Neural progenitor cell (in vitro differentiated cells): ENCODE measurements at places on chromosomes 16 and 17.
A peak's percentile ranks its signal among the peaks of the same experiment; 100 is the strongest.

DNA sequence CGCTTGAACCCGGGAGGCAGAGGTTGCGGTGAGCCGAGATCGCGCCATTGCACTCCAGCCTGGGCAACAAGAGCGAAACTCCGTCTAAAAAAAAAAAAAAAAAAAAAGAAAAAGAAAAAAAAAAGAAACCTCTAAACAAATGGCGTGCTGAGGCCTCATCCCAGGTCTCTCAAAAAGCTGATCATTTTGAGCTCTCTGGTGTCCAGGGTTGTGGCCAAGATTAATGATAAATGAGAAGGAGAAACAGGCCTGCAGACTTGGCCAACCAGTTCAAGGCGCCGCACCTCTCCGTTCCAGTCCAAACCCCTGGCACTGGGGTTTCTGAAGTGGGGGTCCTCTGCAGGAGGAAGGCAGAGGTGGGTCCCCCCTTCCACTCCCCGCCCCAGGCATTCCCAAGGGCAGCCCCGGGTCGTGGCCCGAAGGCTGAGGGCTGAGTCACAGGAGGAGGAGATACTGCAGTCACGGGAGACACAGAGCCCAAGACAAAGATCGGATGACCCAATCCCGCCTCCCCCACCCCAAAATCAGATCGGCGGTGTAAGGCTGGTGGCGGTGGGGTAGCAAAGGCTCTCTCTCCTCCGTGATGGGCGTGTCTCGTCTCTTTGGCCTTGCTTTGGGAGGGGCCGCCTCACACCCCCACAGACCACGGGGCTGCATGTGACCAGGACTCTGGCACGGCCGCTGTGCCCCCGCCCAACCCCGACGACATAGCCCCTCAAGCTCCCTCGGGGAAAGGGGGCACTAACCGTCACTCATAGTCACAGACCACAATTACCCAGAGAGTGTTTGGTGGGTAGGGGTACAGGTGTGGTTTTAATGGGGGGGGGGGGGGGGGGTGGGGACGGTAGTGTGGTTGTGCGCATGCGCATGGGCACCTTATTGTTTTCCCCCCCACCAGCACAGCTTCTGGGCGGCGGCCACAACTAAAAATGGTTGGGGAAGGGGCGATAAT is 1.1 kb downstream of the VAT1 start:
- DNase-seq = peak; percentile 64

DNA sequence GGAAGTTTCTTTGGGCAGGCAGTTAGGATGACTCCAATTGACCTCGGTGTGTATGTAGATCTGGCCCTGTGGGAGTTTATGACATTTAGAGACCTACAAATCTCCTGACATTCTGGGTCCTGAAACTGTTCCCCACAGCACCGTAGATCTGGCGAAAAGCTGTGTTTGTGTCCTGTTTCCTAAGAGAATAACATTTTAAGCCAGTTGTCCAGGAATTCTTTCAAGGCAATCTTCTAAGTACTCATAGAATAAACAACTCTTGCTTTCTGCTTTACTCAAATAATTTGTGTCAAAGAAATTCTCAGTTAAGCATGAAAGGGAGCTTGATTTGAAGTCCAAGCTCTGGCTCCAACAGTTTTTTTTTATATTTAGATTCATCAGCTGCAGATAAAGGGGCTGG is 78.5 kb upstream of the ELAC2 start:
- no peak for DNase-seq

- no peak for DNase-seq
Observed at GRCh38 chr17:68792042-68792685, 163.0 kb downstream of the ABCA8 start.

DNA sequence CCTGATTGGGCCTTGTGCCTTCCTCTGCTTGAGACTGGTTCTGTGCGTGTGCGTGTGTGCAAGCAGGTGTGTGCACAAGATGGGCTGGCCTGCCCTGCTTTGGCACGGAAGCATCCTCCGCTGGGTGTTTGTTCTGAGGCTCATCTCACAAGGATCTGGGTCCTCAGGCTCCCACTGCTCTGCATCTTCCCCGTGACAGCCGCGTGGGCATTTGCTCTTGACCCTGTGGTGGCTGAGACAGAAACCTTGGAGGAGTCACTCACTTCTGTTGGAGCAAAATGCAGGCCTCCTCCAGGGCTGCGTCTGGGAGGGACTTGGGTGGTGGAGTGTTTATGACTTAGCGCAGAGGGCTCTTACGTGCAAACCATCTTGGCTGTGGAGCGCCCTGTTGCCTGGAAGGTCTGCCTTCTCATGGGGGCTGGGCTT is 119.2 kb downstream of the RPTOR start:
- DNase-seq = no peak

GRCh38 chr16:23679986-23680336 is 1.3 kb downstream of the PLK1 start:
- no peak for DNase-seq

GRCh38 chr16:19912455-19913339 is 28.0 kb upstream of the GPRC5B start:
- DNase-seq = no peak

- DNase-seq = peak; percentile 75
Observed at GRCh38 chr17:1183171-1183873, 3.5 kb upstream of the ABR start.

- DNase-seq = peak; percentile 15
Observed at GRCh38 chr17:75344666-75345065, 55.4 kb upstream of the SLC25A19 start.

- peak; percentile 35 for DNase-seq
Observed at GRCh38 chr17:48745381-48746275, 17.1 kb upstream of the HOXB13 start.

DNA sequence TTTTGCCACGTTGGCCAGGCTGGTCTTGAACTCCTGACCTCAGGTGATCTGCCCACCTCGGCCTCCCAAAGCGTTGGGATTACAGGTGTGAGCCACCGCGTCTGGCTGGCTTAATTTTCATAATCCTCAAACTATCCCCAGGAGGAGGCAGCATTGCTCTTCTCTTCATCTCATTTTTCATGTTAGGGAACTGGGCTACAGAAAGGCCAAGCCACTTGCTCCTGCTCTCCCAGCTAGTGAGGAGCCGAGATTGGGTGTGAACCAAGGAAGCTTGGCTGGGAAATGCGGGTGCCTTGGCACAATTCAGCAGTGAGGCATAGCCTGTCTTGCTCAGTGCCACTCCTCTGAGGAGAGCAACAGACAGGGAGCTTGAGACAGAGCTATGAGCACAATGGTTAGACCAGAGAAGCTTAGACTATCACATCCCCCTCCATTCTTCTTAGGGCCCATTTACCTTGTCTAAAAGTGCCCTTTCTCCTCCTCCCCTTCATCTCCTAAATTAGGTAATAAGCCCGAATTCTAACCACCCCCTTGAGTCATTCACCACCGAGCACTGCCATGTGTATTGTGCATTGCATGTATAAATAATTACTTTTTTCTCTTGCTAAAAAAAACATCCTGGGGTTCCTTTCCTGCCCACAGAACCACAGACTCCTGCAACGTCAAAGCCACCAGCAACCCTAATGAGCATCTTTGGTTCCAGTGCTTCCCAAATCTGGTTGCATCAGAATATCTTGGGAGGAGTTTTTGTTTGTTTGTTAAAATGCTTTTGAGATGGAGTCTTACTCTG is 20.0 kb upstream of the KIF19 start:
- DNase-seq = peak; percentile 31

GRCh38 chr17:29977836-29978235 is 36.4 kb downstream of the EFCAB5 start:
- no peak for DNase-seq

DNA sequence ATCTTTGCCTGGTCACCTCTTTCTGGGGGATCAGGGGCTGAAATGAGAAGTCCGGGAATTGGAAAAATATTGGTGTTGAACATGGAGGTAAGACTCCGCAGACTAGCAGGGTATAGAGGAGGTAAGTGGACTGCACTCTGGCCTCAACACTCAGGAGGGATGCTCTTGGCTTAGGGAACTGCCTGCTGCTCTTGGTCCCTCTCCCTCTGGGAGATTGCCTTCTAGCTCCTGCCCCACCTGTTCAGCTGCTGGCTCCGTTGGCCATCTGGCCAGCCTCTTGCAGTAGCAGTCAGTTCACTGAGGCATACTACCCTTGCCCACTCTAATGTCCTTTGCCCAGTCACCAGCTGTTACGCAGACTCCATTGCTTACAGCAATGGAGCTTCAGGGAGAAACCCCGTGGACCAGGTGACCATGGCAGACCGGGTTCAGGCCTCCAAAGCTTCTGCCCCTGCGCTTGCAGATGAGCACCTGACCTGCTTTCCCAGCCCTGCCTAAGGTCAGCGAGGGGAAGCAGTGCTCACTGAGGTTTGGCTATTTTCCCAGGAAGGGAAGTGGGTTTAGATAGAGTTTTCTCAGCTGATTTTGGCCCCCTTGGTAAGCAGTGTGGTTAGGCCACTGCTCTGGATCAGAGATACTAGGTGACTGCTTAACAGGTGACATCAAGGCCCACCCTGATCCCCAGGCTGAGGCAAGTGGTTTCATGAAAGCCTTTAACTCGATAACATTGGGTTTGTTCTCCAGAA is 11.9 kb downstream of the CDK5RAP3 start:
- no peak for DNase-seq

DNA sequence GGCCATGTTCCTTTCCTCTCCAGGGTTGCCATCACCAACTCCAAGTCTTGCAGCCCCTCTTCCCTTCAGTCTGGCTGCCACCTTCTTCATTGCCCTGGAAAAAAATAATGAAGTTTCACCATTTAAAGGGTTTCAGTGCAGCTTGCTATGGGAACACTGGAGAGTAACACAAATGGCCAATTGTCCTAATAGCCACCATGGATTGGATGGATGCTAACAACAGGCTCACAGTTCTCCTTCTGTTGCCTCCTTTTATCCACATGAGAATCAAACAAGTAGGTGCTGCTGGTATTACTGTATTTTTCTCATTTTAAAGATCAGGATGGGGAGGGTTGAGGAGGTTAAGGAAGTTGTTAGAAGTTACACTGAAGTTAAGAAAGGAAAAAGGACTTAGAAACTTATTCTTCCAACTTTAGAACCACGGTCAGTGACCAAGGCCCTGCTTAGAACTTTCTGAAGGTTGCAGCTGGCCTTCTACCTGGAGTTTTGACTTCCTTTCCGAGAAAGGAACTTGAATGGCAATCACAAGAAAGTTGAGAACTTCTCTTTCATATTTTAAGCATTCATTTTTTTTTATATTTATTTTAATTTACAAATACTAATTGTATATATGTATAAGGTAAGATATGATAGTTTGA is 198.0 kb upstream of the MAF start:
- no peak for DNase-seq

DNA sequence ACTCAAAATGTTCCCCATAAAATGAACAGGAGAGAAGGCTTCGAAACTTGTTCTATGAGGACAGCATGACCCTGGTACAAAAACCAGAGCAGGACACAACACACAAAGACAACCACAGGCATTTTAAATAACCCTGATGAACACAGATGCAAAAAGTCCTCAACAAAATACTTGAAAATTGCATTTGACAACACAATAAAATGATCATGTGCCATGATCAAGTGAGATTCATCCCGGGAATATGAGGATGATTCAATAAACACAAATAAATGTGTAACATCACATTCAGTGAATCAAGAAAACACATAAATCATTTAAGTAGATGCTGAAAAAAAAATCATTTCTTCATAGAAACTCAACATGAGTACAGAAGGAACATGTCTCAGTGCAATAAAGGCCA is 208.4 kb upstream of the WSB1 start:
- no peak for DNase-seq

DNA sequence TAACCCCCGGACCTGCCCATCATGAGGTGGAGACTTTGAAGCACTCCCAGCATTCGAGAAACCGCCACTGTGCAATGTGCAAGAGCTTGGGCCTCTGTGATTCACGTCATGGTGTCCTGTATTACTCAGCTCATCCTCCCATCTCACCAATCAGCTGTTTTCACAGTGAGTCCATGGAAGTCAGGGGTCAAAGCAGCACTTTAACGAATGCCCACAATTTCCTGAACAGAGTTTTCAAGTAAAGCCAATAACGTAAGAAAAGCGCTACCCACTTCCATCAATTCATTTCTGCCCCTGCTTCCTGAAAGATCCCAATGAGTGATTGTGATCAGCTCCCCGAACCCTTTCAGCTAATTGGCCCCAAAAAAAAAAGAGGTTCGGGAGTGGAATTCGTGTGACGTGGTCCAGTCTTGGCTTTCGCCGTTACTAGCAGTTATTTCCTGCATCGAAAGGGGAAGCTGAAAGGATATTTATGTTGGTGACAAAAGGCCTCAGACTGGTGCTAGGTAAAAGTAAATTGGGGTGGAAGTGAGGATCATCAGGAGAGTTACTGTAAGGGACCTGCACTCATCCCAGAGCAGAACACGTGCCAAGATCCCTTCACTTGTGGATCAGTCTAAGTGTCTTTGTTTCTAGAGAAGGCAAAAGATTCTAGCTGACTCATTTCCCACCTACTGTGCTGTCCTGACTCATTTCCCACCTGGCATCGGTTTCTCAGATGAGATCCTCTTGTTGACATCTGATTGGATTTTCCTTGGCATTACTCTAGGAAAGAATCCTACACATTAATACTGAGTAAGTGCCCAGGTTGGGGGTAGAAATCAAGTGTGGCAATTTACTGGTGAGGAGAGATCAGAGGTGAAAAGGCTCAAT is 136.7 kb upstream of the NUDT7 start:
- DNase-seq = no peak

DNA sequence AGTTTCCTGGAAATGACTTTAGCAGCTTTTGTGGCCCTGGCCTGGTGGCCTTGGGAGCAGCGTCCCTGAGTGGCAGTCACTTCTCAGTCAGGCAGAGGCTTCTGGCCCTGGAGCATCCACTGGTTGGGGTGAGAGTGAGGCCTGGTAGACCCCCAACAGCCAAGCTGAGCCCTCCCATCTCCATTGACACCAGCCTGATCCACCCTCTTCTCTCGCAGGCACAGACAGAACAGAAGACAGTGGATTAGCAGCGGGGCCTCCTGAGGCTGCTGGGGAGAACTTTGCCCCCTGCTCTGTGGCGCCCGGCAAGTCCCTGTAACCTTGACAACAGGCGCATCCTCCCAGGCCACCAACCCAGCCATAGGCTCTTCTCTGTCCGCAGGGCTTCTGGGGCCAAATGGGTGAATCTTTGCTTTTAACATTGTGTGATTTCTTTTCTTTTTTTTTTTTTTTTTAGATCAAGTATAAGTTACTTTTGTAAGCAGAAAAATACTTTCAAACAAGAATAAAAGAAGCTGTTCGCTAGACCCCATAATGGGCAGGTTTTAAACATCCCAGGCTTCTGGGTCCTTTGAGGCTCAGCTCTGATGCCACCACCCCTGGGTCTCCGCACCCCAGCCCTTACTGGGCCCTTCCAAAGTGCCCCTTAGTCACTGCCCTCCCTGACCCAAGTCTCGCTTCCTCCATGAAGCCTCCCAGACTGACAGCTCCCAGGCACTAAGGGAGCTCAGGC is 12.7 kb upstream of the FLYWCH1 start:
- peak; percentile 52 for DNase-seq

DNA sequence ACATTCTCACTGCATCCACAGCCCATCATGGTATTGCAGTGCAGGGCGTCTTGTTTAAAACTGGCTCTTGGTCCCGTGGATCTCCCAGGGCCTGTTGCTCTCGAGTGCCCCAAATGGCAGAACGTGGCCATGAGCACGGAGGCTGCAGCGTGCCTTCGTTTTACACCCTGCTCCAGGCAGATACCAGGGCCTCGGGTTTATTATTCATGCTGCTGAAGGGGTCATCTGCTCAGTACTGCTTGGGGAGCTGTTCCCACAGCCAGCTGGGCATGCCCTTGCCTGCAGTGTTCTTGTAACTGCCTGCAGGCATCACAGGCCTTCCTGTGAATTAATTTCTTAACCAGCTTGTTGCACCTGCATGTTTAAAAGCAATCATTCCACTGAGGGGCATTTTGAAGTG is 129.7 kb upstream of the CHMP6 start:
- DNase-seq = peak; percentile 53
